NCI-H2029 (cell line): ENCODE measurements at places on chromosomes 2 and 18.

- DNase-seq, result no peak
These were observed 340.8 kb downstream of the CMPK2 start for GRCh38 chr2:6524691-6525474.

GRCh38 chr18:78069784-78070664, 820.4 kb downstream of the GALR1 start:
- DNase-seq, result peak; percentile 73

DNA sequence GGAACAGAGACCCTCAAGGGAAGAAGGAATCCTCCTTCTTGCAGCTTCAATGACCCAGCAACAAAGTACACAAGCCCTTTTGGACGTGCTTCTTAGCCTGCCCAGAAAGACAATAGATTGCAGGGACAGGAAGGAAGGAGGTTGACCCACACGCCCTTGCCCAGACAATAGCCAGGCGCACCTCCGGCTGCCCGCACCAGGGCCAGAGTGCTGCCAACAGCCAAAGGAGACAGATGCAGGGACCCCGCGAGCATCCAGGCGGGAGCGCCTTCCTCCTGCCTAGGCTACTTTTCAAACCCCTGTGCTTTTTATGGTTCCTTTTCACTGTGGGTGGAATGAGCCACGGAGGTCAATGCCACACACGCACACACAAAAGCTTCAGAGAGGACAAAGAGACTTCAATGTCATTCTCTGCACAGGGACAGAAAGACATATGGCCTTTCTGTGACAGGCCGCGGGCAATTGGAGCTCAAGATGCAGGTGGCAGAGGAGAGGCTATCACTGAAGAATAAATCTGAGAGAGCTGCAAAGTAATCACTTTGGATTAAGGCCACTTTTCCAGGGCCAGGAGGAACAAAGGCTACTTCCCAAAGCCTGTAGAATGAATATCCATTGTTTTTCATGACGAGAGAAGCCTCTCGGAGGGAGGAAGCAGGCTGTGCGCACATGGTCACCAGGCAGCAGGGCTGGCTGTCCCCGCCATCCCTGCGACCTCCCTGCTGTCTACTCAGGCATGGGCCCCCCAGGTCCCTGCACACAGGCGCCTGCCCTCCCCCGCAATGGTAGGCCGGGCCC, 300.6 kb downstream of the EIPR1 start:
- DNase-seq, result no peak

DNA sequence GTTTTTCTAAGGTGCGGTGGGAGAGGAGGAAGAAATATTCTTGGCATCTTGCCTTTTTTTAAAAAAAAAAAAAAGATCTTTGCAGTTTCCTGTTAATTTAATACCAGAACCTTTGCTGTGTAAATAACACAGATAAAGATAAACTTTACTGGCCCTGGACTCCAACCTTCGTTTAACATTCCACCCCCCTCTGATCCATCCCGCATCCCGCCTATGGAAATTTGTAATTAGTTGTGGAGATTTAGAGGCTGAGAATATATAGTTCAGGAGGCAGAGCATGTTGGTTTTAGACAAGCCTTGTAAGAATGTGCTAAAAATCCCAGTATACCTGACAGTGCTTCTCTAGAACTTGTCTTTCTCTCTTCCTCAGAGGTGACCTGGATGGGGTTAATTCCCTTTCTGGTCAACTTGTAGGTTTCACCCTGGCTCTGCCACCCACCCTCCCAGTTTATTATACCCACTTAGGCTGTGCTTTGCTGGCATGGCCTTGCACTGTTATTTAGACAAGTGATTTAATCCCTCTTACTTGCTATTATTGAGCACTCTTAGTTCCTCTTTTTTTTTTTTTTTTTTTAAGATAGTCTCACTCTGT, 2.9 kb upstream of the C2orf72 start:
- DNase-seq, result no peak

DNA sequence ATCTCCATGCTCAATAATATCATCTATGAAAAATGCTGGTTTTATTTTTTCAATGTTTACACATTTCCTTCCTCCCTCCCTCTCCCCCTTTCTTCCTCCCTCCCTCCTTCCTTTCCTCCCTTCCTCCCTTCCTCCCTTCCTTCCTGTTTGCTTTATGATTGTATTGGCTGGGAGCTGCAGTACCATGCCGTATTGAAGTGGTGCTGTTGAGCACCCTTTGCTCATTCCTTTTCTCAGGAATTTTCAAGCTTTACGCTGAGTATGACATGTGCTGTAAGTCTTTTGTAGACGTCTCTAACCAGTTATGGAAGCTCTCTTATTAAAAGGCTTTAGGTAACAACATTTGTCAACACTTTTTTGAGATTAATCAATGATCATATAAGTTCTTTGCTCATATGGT, 100.4 kb downstream of the SNTG2 start:
- DNase-seq, result no peak

GRCh38 chr2:42494355-42495233, 812 bp upstream of the KCNG3 start:
- peak; percentile 93 for DNase-seq

GRCh38 chr18:59054496-59055287, 85.0 kb upstream of the SEC11C start:
- no peak for DNase-seq

- DNase-seq, result no peak
These were observed 19.4 kb downstream of the TOGARAM2 start for GRCh38 chr2:29000481-29000880.

- DNase-seq, result no peak
These were observed 101.5 kb downstream of the ZNF521 start for GRCh38 chr18:25250474-25250851.

- no peak for DNase-seq
These were observed 460.7 kb upstream of the MEIS1 start for GRCh38 chr2:65974067-65974723.

DNA sequence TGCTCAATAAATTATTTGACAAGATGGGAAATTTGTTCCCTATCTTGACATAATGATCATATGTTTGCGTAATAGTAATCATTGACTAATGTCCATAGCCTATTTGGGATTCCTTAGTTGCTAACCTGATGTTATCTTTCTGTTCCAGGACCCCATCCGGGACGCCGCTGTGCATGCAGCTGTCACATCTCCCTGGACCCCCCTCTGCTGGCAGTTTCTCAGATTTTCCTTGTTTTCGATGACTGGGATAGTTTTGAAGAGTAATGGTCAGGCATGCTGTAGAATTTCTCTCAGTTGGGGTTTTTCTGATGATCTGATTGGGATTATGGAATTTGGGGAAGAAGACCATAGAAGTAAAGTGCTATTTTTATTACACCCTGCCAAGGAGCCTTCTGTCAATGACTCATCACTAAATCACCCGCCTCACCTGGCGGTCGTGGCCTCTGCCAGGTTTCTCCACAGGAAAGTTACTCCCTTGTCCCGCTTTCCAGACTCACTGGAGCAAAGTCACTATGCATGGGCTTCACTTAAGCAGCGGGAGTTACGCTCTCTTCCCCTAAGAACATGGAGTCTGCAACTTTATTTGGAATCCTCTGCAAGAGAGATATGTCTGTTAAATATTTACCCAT, 19.9 kb upstream of the TMEM18 start:
- no peak for DNase-seq

- DNase-seq, result no peak
These were observed 50.4 kb upstream of the CTIF start for GRCh38 chr18:48488388-48488850.

DNA sequence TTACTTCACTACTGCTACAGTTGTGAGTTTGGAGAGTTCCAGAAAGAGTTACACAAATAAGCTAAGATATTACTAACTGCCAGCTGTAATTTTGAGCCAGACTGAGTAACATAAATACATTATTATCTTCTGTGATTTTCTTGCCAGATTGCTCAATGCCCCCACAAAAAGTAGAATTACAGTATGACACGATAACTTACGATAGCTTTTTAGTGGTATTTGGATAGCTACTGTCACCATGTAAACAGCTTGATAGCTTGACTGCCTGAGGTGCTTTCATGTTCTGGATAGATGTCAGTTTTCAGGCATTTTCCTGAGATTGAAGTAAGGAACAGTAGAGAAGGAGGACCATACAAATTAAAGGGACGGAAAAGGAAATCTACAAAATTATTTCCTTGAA, 533.3 kb downstream of the SOCS6 start:
- no peak for DNase-seq

DNA sequence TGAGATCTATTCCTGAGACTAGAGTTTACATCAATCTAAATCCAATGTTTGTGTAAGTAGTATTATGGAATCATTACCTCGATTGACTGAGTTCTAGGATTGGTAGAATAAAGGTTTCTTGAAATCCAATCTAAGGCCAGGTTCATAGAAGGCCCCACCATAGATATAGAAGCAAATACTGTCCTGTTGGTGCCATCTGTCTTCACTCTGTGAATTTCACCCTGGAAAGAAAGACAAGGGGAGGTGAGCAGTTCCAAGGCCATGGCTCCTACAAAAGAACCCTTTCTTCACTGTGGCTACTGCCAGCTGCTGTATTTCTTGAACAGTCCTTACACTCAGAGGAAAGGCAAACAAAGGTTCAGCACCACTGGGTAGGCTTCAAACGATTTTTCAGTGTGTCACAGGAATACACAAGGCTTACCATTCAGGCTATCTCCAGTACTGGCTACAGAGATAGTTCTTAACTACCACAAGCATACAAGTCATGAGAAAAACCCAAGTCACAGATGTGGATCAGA, 137.0 kb downstream of the LRP2 start:
- DNase-seq, result no peak

DNA sequence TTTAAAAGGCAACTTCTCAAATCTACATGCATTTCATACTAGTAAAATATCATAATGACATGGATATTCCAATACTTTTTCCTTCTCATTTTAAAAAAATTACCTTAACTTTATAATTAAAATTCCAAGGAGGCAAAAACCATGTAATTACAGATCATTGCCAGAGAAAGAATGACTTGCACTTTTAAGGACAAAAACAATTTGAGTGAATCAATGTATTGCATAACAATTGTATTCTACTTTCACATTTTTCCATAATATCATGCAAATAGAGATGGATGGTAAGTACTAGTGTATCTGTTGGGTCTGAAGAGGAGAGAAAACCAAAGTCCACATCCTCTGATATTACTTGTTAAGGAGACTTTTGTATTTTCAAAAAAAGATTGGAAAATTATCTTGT, 89.5 kb upstream of the NCK2 start:
- no peak for DNase-seq

- no peak for DNase-seq
These were observed 175.7 kb downstream of the PIEZO2 start for GRCh38 chr18:10973567-10974203.

DNA sequence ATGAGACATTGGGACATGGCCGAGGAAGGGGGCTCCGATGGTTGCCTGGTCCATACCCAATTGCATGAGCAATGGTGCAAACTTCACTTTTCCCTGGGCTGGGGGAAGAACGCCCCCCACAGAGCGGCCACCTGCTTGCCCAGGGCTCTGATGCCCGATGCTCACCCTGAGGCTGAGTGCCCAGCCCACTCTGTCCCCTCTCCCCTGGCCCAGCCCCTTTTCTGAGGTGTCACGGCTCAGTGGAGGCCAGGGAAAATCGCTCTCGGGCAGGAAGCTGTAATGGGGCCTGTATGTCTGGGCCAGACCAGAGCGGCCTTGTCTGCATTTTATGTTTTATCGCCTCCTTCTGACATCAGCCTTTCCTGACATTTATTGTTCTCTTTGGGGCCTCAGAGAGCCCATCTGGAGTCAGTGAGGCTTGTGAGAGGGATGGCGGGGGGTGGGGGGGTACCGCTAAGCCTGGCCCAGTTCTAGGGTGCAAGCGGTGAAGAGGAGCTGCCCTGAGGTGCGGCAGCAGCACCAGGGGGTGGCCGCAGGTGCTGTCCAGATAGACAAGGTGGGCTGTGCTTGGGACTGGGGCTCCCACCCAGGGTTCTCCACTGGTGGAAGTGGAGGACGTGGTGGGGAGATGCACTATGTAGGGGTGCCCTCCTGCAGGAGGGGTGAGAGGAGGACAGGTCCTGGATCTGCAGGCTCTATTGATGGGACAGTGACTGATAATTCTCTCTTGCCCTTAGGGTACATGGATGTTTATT, 46.2 kb downstream of the INHBB start:
- no peak for DNase-seq

- DNase-seq, result no peak
These were observed 16.5 kb upstream of the CNDP2 start for GRCh38 chr18:74479486-74480148.

DNA sequence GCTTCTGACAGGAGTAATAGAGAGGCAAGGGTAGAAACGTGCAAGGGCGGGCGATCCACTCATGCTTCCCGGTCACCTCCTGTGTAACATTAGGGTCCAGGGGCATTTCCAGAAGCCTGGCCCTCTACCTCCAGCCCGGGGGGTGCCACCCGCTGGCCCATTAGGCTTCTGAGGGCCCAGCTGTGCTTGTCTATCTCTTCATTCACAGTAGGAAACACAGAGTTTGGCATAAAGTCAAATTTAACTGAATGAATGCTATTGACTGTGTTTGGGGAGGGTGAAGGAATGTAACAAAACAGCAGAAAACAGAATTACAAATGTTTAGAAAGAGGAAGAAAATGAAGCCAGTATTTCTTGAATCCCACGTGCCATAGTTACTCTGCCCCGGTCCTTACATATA, 112.4 kb upstream of the SLC66A3 start:
- no peak for DNase-seq

GRCh38 chr2:134976074-134976702, 57.6 kb downstream of the CCNT2 start:
- no peak for DNase-seq

- DNase-seq, result no peak
These were observed 473.3 kb downstream of the SPAG16 start for GRCh38 chr2:213757525-213757924.

GRCh38 chr2:30871980-30872789, 64.9 kb upstream of the CAPN13 start:
- peak; percentile 95 for DNase-seq

DNA sequence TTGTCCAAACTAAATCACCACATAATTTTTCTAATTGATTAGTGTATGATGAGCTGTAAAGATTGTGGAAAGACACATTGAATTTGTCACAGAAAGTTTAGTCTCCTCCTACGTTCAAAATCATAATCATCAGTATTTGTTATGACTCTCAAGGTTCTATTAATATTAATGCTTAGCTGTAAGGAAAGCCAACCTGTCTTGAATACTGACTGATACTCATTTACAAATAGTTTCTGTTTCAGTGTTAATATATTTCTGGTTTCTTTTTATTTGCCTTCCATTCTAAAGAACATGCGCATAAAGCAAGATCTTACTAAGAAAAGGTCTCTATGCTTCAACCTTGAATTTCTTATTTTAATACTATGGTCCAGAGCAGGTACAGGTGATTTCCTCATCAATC, 55.1 kb downstream of the CPS1 start:
- DNase-seq, result no peak

DNA sequence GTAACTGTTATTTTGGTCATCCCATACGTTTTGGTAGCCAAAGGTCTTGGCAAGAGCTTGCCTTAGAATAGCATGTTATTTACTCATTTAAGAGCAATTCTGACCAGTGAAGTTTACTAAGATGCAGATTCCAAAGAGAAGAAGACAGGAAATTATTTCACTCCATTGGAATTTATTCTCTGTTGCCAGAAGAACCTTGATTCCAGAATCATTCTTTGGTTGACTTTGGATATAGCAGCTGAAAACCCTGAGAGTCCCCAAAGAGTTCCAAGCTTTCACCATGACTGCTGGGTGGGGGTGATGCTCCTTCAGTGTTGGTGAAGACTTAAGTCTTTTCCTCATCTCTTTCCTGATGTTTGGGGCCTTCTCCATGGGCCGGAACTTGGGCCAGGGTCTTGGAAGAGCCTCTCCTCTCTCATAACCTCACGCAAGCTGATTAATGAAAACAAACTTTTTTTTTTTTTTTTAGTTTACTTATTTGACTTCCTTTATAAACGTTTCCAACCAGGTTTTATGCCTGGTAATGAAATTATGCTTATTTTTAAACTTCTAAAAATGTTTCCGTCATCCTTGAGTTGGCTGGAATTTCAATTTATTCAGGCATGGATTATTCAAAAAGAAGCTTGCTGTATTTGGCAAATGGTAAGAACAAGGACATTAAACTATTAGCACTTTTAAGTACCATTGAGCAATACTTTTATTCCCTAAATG, 192.0 kb downstream of the MTX2 start:
- DNase-seq, result no peak
